GOT3 (cell line): ENCODE measurements at places on chromosomes 4 and X.

DNA sequence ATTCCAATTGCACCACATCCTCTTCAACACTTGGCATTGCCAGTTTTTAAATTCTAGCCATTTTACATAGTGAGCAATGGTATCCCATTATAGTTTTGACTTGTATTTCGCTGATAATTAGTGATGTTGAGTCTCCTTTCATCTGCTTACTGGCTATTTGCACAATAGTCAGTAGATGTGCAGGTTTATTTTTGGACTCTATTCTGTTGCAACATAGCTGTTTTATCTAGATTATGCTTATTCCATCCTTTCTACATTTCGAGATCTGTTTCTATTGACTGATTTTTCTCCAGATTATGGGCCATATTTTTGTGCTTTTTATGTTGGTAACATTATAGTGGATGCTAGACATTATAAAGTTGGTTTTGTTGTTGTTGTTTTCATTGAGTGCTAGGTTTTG is 106.1 kb downstream of the WWC2 start:
- no peak for DNase-seq

- DNase-seq, result no peak
Measured at GRCh38 chr4:46994007-46994405, 625 bp upstream of the GABRA4 start.

GRCh38 chrX:63855896-63856295 is 70.9 kb upstream of the ARHGEF9 start:
- no peak for DNase-seq

- DNase-seq, result no peak
Measured at GRCh38 chr4:137601934-137602333, 69.6 kb upstream of the PCDH18 start.

DNA sequence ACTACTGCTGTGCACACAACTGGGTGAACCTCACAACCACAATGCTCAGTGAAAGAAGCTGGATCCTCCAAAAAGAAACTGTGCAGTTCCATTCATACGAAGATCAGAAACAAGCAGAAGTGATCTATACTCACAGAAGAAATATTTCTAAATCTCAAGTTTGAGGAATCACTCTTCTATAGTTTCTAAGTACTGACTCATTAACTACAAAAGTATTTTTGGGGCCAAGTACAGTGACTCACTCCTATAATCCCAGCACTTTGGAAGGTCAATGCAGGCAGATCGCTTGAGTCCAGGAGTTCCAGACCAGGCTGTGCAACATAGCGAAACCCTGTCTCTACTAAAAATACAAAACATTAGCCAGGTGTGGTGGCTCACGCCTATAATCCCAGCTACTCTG is 51.3 kb upstream of the RELL1 start:
- DNase-seq, result no peak

- DNase-seq, result no peak
Measured at GRCh38 chr4:86483773-86484172, 110.3 kb upstream of the PTPN13 start.

DNA sequence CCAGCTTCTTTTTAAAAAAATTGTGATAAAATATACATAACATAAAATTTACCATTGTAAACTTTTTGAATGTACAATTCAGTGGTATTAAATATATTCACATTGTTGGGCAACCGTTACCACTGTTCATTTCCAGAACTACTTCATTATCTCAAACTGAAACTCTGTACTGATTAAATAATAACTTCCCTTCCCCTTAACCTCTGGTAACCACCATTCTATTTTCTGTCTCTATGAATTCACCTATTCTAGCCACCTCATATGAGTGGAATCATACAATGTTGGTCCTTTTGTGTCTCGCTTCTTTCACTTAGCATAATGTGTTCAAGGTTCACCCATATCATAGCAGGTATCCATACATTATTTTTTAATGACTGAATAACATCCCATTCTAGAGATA is 8.3 kb downstream of the GPR50 start:
- DNase-seq, result no peak

DNA sequence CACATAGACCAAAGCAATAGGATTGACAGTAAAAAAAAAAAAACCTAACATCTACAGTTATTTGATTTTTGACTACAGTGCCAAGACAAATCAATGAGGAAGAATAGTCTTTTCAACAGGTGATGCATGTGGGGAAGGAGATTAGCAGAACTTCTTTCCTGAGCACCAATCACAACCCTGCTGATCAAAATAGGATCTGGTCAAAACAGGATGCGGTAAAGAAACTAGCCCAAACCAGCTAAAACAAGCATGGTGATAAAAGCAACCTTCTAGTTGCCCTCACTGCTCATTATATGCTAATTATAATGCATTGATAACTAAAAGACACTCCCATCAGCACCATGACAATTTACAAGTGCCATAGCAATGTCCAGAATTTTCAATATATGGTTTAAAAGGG is 667.5 kb downstream of the GRXCR1 start:
- DNase-seq, result no peak

DNA sequence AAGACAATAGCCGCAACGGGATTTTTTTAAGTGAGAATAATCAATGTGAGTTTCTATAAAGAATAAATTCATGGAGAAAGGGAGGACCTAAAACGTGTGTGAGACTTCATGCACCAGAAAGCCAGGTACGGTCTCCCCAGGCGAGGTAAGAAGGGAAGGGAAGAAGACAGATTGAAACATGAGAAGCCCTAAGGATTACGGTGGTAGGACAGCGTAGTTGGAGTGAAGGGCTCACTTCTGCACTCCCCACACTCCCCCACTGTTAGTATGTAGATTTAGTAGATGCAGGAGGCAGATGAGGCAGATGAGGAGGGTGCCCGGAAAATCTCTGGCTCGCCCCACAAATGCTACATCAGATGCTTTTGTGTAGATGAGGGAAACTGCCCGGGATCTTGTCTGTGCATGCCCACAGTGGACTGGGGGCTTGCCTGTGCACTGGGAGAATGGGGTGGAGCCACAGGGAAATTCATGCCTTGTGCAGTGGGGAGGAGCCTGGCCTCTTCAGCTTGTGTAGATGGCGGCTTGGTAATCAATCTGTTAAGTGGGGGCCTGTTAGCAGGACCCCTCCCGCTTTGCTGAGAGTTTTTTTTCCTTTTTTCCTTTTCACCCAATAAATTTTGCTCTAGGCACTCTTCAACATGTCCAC is 1544.5 kb upstream of the TENM3 start:
- DNase-seq, result no peak

DNA sequence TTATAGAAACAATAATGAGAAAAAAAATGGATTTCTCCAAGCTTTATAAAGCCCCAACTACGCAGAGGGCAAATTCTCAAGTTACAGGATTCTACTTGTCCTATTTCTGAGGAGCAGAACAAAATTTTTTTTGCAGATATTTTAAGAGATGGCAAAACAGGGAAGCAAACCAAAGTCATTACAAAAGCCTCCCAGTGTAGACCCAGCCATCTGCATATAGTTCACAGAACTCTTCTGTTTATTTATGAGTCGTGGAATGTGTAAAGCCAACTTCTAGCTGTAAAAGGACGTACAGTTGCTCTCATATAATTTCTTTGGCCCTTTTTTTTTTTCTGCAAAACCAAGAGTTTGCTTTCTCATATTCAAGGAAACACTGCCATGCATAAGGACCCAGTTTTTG is 120.4 kb downstream of the PCDH7 start:
- no peak for DNase-seq

- no peak for DNase-seq
Measured at GRCh38 chrX:99522450-99522849, 887.6 kb downstream of the PCDH19 start.

DNA sequence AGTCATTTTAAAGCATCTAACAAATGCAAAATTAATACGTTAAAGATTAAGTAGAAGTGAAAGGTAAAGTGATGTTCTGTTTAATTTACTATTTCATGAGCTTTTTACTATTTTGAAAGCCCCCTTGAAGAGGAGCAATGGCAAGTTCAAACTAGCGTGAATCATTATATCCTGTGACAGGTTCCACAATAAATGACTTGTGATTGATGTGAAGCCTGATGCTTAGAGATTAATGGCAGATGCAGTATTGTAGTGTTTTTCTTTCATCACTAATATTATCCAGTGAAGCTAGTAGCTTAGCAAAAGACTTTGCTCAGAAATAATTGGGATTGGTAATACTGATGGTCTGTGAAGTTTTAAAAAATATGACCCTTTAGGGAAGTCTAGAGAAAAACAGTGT is 57.3 kb downstream of the STOX2 start:
- DNase-seq, result no peak

DNA sequence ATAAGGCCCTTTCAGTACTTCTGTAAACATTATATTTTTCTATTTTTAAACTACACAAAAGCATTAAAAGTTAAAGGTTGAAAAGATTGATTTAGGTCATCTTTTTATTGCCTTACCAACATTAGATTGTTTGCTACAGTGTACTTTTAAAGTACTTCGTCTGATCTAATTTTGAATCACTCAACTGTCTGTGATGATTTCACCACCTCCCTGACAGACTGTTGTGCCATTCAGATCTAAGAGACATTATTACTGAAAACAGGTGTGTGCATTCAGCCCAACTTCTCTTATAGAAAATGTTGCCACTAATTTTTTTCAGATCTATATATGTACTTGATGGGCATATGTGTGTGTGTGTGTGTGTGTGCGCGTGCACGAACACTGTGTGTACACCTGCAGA is 39.3 kb downstream of the GASK1B start:
- DNase-seq, result no peak

DNA sequence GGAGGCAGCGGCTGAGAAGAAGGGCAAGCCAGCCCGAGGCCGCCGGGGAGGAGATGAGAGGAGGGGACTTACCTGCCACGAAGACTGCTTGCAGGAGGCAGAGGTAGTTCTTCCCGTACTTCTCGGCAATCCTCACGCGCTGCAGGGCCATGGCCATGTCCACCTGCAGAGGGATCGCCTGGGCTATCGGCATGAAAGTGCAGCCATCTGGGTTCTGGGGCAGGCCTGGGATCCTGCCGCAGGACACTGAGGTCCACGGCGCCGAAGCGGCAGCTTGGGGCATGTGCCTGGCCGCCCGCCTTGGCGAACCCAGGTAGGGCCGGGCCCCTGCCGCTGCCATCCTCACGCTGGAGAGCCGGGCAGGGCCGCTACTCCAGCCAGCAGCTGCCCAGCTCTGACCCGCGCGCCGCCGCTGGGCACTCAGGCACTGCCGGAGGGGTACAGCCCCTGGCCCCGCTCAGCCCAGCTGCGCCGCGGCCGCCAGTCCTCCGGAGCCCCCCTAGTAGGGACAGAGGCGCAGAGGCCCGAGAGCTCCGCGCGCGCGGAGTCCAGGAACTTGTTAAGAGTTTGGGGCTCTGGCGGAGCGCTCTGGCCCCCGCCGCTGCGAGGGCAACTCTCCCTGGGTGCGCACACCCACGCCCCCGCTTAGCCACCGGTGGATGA is 16.0 kb downstream of the MCF2 start:
- no peak for DNase-seq

DNA sequence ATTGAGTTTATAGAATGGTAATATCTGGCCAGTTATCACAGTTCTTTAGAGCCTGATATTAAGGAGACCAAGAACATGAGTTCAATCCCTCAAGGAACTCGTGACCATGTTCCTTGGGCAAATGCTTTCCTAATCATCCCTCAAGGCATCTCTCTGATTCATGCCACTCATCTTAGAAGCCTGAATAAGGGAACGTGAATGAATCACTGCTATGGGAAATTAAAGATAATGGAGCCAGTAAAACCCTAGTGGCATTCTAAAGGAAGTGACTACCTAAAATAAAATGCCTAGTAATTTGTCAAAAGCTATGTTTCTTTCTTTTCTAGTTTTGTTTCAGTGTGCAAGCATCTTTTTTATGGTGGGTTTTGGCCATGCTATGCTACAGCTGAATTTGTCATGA is 1161.3 kb downstream of the C4orf33 start:
- DNase-seq, result no peak

DNA sequence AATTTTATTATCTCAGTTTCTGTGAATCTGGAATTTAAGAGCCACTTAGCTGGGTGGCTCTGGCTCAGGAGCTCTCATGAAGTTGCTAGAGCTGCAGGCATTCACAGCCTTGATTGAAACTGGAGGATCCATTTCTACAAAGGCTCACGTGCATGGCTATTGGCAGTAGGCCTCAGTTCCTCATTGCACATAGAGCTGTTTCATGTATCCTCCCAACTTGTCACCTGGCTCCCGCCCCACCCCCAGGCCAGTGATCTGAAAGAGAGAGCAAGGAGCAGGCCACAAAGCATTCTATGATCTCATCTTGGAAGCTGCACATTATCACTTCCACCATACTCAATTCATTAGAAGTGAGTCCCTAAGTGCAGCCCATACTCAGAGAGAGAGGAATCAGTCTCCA is 18.5 kb upstream of the AP1AR start:
- no peak for DNase-seq

DNA sequence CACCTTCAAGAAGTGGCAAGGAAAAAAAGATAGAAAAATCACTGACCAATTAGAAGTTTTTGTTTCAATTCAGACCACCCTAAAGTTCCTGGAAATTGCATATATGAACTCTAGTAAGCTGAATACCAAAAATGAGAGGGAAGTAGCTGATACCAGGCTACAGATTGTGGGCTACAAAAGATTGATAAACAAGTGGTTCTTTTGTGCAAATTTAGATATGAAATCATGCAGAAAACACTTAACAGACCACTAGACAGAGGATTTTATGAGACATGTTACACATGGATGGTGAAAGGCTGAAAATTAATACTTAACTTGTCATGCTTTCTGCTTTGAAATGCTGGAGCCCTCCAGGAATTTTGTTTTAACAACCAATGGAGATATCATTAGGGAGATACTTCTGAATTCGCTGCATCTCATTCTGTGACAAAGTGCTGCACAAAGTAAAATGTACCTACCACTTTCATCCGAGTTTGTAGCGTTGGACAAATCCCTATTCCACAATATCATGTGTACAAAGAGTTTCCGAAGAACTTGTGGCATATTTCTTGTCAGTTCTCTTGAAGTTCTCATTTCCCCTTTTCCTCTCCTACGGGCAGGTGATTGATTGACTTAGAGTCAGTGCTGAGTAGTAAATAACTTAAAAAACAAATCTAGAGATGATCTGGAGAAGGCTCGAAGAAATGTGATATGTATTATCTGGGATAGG is 235.0 kb downstream of the PALLD start:
- no peak for DNase-seq

GRCh38 chrX:111830571-111830970 is 45.4 kb upstream of the TRPC5OS start:
- no peak for DNase-seq

- no peak for DNase-seq
Measured at GRCh38 chr4:36385951-36386571, 104.6 kb downstream of the DTHD1 start.

- no peak for DNase-seq
Measured at GRCh38 chrX:153477364-153477857, 7.0 kb upstream of the HAUS7 start.

DNA sequence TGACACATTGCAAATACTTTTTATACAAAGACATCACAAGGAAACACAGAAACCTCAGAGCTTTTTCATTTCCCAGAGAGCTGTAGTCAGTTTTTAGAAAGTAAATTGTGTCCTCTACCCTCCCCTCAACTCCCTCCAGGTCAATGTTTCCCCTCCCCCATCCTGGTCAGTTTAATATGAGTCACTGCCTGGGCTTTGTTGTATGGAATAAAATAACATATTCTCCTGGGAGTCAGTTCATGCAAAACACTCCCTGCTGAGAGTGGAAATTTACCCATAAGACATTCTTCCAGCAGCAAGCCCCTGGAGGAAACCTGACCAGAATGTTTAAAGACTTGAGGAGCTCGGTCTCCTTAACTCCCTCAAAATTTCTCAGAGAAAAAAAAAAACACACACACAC is 270.1 kb upstream of the LDB2 start:
- DNase-seq, result no peak
